NCI-H524 treated with DMSO at 0.1 percent for 48 hours (cell line): ENCODE measurements at places on chromosomes 12 and 14.

DNA sequence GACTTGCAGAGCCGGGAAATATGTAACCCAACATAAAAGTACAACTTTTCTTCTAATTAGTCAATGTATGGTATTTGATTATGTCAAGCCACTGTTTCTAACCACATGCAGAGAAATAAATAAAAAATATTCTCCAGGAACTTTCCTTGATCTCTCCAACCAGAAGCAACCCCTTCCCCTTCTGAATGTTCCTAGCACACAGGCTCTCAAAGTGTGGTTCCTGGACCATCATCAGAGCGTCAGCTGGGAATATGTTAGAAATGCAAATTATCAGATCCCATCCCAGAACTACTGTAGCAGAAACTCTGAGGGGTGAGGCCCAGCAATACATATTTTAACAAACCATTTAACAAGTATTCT, 21.0 kb upstream of the ITPR2 start:
- no peak for DNase-seq

DNA sequence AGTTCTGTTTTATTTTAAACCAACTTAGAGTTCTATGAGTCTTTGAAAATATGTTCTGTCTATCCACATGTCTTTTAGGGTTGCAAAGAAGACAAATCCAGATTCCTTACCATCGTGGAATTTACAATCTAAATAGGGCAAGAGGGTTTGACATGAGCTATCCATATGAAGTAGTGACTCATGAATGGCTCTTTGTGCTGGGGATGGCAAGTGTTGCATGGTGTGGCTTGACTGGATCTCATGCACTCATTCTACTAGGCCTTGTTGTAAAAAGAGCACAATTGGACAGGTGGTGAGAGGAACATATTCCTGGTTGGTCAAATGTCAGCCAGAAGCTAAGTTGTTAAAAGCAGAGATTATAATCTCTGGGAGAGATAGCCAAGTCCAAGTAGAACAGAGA, 509.1 kb downstream of the DIO2 start:
- no peak for DNase-seq

DNA sequence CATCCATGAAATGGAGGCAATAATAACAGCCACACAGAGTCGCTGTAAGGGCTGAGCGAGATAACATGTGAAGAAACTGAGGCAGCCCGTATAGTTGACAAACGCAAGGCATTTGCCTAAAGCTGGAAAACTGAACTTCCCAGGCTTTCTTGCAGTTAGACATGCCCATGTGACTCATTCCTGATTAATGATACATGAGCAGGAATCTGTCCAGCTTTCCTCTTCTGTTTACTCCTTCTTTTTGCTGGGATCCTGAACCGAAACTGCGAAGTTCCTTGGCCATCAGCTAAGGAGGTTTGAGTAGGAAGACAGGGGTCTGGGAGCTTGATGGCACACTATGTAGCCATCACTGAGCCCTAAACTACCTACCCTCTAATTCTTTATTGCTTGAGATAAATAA, 52.2 kb downstream of the ST8SIA1 start:
- DNase-seq, result no peak

DNA sequence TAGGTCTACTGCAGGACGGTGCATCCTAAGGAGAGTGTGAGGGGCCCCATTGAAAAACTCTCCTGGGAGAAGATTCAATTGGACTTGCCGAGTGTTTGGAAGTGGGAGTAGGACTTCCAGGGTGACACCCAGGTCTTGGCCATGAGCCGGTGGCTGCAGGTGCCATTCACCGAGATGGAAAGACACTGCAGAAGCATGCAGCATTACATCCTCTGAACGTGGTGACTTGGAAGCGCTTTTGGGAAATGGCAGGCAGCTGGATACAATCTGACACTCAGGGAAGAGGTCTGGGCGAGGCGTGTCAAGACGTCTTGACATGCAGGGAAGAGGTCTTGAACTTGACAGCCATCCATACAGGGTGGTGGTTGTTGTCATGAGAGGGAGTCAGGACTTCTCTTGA, 126.9 kb downstream of the PAPOLA start:
- DNase-seq, result no peak

- no peak for DNase-seq
Measured at GRCh38 chr12:98743362-98743953, 98.4 kb downstream of the APAF1 start.

GRCh38 chr12:89353823-89354611, 1.7 kb upstream of the DUSP6 start:
- DNase-seq, result no peak

GRCh38 chr14:60488175-60488574, 2.3 kb upstream of the C14orf39 start:
- no peak for DNase-seq

DNA sequence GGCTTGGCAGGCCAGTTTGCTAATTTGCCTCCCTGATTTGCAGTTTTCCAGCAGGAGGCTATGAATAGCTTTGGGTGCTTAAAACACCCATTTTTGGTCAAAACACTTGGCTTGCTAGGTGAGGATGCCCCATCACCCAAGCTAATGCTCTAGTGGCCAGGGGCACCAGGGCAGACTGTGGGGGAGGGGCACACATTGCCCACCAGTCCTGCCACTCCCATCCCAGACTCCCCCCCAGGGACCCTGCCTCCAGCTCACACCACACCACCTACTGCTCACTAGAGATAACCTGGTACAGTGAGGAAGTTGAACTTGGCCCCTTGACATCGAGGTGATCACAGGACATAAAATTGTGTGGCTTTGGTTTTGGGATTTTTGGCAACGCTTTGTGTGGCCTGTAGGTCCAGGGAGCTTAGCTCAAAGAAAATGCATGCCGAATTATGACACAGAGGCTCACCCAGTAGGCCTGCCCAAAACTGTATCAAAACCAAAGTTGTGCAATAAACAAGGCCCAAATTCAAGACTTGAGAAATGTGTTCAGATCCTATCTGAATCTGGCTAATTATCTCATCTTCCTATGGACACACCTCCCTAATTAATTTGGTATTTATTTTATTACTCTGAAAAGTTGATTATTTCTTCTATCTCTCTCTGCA, 4.3 kb downstream of the NUAK1 start:
- DNase-seq, result no peak

DNA sequence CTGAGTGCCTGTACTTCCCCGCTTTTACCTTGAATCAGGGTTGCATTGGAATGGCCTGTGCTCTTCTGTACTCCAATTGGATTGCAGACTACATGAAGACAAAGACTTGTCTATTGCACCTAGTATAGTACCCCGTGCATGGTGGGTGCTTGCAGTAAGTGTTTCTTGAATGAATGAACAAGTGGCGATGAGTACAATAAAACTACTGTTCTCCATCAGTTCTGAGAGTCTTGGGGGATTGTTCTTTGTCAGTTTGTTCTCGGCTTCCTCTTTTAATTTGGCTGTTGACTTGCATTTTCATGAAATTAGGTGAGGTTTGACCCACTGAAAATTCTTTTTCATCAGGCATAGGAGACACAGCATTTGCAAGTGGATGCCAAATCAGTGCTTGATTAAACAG, 34.1 kb downstream of the ERH start:
- DNase-seq, result no peak

DNA sequence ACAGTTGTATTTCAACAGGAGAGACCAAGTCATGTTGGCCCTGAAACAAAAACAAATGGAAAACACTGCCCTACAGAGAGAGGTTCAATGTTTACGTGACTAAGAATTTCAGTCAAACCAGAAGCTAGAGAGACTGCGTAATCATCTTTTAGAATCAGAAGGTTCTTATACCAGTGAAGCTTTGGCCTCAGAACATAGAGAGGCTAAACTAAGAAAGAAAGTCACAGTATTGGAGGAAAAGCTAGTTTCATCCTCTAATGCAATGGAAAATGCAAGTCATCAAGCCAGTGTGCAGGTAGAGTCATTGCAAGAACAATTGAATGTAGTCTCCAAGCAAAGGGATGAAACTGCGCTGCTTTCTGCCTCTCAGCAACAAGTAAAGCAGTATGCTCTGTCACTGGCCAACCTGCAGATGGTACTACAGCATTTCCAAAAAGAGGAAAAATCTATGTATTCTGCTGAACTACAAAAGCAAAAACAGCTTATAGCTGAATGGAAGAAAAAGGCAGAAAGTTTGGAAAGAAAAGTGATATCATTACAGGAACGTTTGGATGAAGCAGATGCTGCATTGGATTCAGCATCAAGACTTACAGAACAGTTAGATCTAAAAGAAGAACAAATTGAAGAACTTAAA, 32.5 kb upstream of the NUAK1 start:
- DNase-seq, result no peak
